ENCODE measurements at places on chromosomes 12 and 14.

GRCh38 chr12:6644257-6644596 is 3.0 kb downstream of the ACRBP start:
- no peak for DNase-seq

DNA sequence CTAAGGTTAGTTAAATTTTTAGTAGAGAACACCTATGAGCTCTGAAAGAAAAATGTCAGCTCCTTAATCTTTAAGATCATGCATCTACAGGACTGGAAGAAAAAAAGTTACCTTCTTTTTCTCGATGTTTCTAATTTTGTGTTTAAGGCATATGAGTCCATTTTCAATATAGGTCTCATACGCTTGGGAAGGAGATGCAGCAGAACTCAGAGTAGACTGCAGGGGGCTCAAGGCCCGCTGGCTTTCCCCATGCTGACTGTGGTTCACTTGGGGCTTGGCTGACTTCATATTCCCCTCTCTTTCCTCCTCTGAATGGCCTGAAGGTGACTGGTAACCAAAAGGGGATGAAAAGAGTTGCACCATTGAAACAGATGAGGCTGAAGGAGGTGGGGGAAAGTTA is 1.5 kb downstream of the CAPRIN2 start:
- DNase-seq = no peak

GRCh38 chr12:49261721-49262120 is 3.2 kb upstream of the TUBA1C start:
- no peak for DNase-seq

- no peak for DNase-seq
Observed at GRCh38 chr12:115046805-115047204, 362.8 kb upstream of the TBX3 start.

DNA sequence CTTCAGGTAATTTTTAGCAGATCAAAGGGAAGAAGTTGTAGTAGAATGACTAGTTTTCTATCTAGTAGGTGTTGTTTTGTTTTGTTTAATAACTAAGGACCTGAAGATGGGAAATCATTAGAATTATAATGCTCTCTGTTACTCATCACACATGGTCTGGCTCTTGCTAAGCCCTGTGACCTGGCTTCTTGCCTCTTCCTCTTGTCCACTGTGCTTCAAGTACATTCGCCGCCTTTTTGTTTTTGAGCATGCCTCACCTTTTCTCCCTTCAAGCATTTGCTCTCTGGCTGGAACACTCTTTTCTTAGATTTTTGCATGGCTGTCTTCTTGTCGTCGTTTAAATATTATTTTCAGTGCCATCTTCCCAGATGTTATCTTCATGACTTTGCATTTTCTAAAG is 47.7 kb downstream of the DAAM1 start:
- no peak for DNase-seq

- no peak for DNase-seq
Observed at GRCh38 chr12:98671459-98671858, 26.4 kb downstream of the APAF1 start.

DNA sequence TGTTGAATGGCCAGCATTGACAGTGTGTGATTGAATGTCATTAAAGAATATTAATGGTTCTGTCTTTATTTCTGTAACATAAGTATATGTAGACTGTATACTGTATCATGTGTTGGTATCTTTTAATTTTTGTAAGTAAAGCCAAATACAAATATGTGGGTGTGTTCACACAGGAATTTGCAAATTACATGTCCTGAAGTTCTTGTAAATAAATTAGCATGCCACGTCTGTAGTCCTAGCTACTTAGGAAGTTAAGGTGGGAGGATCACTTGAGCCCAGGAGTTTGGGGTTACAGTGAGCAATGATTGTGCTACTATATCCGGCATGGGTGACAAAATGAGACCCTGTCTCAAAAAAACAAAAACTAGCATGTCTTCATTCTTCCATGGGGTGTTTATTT is 99.1 kb downstream of the KICS2 start:
- DNase-seq = no peak

GRCh38 chr12:22284871-22285270 is 49.6 kb downstream of the ST8SIA1 start:
- DNase-seq = no peak

- no peak for DNase-seq
Observed at GRCh38 chr12:65642061-65642661, 182.1 kb upstream of the HMGA2 start.

DNA sequence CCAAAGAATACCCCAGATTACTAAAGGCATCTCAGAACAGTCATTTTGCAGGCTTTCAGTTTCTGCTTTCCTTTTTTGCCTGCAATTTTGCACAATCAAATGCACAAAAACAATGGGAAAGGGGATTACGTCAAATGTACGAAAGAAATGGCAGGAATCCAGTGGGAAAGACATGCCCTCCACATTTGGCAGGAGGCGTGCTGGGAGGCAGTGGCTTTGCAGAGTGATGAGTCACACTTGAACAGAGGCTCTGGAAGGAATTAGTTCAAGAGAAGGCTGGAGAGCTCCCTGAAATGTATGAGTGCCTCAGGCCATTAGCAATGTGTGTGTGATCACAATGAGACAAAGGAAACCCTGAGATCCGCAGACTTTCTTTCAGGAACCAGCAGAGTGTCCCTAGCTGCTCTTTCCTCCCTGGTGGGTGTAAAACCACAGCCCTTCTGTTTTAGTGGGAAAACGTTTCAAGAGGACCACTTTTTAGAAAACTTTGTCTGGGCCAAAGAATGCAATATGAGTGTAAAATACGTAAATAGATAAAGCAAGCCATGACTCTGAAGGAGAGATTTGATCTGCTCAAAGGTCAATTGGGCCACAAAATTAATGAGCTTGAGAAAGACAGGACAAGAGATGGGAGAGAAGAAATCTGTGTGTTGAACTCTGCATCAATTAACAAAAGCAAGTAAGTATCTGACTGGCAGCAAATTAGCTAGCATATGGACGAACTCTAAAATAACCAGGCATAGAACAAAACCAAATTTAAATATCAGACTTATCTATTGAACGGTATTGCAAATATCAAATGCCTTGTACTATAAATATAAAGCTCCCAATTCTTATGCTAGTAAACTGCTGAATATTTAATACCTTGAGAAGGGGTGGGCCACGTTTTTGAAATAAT is 155.4 kb upstream of the PDE3A start:
- DNase-seq = peak; percentile 79

DNA sequence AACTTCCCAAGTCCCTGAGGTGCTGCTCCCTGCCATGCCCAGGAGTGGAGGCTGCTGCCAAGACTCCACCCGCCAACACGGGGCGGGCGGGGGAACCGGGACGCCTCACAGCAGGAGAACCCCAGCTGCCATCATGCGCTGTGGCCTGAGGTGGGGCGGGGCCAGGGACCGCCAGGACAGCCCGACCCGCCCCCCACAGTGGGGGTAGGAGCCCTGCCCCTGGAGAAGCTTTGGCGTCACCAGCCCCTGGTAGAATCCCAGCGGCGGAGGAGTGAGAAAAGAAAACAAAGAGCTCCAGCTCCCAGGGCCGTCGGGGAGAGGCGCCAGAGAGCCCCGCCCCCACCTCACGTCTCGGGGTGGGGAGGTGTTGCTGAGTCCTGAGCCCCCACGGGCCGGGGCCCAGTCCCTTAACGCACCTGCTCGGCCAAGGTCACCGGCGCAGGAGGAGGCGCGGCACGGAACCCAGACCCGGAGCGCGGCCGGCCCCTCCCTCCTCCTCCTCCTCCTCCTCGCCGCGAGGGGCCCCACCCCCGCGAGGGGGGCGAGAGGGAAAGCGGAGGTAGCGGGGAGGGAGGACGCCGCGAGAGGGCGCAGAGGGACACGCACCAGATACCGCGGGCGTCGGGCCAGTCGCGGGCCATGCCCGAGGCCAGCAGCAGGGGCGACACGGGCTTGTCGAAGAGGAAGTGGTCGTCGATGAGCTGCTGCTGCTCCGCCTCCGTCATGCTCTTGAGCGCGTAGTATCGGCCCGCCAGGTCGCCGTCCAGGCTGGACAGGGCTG is 1.8 kb downstream of the CKB start:
- DNase-seq = peak; percentile 83

- no peak for DNase-seq
Observed at GRCh38 chr14:60756847-60757246, 22.3 kb downstream of the MNAT1 start.

GRCh38 chr14:38384741-38385140 is 128.8 kb upstream of the CLEC14A start:
- DNase-seq = no peak

DNA sequence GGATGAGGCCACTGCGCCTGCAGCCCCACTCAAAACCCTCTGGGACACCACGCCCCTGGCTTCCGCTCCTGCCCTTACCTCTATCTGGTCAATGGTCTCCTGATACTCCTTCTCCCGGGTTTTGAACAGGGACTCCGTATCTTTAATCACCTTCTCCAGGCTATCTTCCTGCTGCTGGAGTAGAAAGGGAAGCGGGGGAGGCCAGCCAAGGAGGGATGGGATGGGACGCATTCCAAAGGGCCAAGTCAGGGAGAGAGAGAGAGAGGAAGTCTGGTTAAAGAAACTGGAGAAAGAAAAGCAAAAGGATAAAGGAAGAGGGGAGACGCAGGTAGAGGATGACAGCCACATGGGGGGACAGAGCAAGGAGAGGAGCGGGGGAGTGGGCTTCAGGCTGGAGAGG is 7.9 kb downstream of the IFFO1 start:
- no peak for DNase-seq

- DNase-seq = no peak
Observed at GRCh38 chr12:128178565-128178964, 88.4 kb upstream of the TMEM132C start.

GRCh38 chr14:89435892-89436656 is 19.0 kb upstream of the FOXN3 start:
- DNase-seq = no peak

DNA sequence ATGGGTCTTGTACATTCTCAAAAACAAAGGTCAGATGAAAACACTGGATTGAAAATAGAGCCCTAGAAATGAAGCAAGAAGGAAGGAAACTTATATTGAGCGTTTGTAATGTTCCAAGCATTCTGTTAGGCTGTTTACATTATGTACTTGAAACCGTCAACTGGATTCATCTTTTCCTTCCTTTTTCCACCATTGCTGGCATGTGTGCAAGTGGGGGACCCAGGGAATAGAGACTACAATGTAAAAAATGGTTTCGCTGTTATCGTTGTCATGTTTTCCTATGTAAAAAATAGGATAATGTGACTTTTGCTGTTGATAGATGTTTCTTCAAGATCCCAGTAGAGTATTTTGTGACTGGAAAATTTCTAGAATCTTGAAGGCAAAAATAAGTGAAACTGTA is 913.2 kb downstream of the NRXN3 start:
- no peak for DNase-seq

- no peak for DNase-seq
Observed at GRCh38 chr12:4908684-4909409, 858 bp upstream of the KCNA1 start.

DNA sequence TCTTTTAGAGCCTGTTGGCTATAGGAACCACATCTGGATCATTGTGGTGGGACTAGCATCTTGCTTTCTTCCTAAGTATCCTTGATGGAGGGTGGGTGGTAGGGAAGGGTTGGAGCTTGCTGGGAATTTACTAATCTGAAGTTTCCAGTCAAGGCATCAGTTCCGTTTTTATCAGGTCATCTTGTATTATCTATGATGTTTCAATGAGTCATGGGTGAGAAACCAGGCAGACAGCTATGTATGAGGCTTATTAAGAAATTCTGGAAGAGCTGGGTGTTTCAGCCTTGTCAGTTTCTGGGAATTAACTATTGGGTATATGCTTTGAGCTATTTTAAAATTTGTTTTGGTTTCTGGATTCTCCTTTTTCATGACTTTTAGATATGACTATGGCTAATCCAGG is 11.3 kb downstream of the TSFM start:
- DNase-seq = no peak

DNA sequence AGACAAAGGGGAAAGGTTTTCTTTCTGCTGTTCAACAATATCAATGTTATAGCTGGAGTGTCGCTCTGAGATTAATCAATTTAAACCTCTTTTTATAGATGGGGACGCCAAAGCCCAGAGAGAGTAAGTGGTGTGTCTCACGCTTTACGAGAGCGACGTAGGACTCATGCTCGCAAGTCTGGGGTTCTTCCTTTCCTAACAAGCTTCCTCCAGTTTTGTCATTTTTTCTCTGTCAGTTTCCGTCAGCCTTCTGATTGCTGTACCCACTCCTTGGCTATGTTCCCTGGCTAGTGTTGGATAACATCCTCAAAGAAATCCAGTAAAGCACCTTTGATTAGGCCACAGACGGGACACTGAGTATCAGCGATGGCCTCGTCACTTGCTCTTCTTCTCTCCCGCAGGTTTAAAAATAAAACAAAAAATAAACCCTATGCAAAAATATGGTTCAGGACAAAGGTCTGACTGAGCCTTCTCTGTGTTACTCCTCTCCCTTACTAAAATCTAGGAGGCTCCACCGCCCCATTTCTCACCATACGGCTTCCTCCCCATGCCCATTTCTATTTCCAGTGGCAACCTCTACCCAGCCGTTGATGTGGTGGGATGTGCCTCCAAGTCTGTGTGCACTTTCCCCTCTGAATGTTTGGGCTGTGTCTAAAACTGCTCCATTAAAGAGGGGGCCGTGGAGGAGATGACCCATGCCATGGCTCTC is 172.7 kb upstream of the PARP11 start:
- no peak for DNase-seq

GRCh38 chr14:71355324-71356201 is 448.3 kb downstream of the PCNX1 start:
- peak; percentile 66 for DNase-seq

DNA sequence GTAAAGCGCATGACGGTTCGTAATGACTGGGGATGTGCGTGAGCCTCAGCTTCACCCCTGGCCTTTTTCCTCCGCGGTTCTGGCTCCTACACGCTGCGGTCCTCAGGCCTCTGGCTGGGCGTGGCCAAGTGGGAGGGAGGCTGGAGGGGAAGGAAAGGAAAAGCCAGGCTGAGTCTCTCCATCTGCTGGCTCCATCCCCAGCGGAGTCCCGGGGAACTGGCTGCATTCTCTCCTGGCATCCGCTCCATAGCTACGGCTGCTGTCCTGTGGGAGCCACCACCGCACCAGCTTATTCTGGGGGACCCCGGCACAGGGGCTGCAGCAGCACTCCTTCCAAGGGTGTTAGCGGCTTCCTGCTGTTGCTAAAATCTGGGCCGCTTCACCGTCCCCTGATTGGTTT is 68.2 kb upstream of the SLC24A4 start:
- peak; percentile 54 for DNase-seq

GRCh38 chr14:90839024-90839888 is 23.0 kb upstream of the TTC7B start:
- peak; percentile 48 for DNase-seq

DNA sequence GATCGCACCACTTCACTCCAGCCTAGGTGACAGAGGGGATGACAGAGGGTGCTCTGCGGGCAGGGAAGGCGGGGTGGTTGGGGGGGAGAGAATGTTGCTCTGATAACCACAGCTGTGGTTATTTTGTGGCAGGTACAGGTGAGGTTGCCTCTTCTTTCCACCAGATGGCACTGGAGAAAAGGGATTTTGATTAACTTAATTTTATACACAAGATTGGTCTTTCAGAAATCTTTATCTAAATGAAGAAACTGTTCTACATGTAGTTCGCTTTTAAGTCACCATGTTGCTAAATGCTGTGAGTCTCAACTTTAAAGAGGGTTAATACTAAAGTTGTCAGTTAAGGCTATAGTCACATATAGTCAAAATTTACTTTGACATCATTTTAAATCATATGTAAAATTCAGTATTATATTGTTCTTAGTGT is 25.7 kb downstream of the FGF23 start:
- DNase-seq = no peak

All from ureter (tissue), 1 donor.